GM23248 (cell line): ENCODE measurements at places on chromosomes 7 and 10.
A peak's percentile ranks its signal among the peaks of the same experiment; 100 is the strongest.

DNA sequence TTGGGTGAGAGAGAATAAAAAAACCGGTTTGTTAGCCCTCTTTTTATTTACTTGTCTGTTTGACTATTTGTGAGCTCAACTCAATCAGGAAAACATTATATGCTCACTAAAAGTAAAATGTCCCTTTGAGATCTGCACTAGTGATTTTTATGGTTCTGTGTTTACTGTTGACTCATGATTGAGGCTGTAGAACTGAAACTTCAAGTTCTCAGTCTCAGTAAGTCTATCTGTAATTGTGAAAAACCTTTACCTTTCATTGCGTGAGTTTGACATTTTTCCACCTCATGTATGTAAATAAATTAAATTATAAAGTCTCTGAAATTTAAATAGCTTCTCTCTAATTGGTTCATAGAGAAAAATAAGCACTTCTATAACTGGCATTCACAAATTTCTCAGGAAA lies 17.0 kb upstream of the CASD1 start:
- no peak for DNase-seq

GRCh38 chr10:129717816-129718547 lies 246.1 kb downstream of the EBF3 start:
- no peak for DNase-seq

DNA sequence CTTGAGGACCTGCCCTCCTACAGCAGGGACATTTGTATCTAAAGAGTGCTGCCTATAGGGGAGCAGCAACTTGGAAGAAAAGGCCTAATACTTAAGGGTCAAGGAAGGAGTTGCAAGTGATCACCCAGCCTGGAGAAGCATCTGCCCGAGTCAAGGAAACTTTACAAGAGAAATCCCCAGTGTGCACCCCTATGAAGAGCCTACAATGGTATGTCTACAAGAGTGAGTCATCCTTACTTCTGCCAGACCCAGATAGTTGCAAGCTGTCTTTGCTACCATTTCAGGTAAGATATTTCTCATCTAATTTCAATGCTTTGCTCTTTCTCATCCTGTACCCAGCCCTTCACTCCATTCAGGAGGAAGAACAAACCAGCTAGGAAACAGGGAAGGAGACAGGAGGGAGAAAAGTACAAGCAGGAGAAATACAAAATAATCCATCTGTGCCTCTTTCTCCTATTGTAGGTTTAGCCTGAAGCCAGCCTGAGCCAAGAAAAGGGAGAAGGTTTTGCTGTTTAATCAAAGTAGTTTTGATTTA lies 34.4 kb upstream of the AGR3 start:
- peak; percentile 81 for DNase-seq

- no peak for DNase-seq
Observed at GRCh38 chr7:91149341-91150246, 114.6 kb upstream of the FZD1 start.

- no peak for DNase-seq
Observed at GRCh38 chr10:106158241-106158640, 1006.3 kb downstream of the SORCS1 start.

GRCh38 chr10:100733329-100733728 lies 12.1 kb upstream of the PAX2 start:
- no peak for DNase-seq

DNA sequence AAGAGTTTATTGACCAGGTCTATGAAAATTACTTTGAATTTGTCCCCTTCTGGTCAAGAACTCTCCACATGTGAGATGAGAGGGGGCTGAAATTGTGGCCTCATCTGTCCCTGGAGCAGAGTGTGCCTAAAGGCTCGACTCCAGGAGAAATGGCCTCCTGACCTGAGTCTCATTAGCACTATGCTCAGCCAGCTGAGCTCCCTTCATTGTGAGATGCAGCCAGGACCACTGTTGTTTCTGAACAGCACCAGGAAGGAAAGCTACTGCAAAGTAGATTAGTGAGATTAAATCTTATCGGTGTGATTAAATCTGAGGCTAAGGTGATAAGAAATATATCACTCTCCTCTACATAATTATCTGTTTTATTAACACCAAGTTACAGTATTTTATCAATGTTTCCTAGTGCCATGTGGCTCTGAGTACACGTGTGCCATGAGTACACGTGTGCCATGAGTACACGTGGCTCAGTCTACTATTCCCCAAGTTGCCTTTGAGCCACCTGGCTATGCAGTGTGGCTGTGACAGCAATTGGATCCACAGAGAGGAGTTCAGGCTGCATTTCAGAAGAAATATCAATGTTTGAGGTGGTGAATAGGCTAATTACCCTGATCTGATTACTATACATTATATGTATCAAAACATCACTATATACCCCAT lies 126.9 kb downstream of the IPMK start:
- no peak for DNase-seq

- DNase-seq = peak; percentile 64
Observed at GRCh38 chr10:117463545-117463920, 79.0 kb upstream of the EMX2 start.

DNA sequence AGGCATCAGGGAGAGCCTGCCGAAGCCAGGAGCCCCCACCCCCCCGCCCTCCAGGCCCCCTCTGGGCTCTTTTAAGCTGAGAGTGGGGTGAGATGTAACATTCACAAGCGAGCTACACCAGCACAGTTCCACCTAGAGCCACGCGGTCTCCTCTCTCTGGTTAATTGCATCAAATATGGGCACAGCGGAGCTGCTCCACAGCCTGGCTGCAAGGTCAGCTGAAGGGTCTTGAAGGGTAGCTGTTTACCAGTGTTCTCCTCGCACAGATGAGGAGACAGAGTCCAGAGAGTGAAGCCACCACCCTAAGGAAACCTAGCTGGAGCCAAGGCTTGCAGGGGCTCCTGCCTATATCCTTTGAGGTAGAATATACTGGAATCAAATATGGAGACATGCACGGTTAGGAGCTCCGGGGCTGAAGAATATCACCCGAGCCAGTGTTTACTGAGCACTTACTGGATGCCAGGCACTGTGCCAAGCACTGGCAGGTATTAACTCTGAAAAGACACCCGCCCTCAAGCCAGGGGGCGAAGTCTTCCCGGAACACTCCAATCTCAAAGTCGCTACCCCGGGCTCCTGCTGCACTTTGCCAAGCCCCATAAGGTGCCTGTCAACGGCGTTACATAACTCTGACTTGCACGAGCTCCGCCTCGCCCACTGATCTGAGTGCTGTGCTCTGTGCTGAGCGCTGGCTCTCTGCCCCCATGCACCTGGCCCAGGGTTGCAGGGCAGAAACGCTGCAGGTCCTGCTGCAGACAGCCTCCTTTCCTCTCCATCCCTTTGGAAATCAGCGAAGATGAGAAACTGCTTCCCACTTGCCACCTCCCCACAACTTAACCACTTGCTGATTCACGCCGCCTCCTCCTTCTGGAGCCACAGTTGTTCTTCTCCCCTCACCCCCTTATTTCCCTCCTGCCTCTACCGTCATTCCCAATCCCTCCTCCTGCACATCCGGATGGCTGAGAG lies 5.4 kb downstream of the CHST15 start:
- DNase-seq = no peak

- DNase-seq = peak; percentile 30
Observed at GRCh38 chr7:123746931-123747488, 1.8 kb downstream of the WASL start.
